ENCODE measurements at places on chromosomes 16 and 17.

GRCh38 chr17:44997733-44998520, 29.8 kb upstream of the C1QL1 start:
- DNase-seq, result no peak

DNA sequence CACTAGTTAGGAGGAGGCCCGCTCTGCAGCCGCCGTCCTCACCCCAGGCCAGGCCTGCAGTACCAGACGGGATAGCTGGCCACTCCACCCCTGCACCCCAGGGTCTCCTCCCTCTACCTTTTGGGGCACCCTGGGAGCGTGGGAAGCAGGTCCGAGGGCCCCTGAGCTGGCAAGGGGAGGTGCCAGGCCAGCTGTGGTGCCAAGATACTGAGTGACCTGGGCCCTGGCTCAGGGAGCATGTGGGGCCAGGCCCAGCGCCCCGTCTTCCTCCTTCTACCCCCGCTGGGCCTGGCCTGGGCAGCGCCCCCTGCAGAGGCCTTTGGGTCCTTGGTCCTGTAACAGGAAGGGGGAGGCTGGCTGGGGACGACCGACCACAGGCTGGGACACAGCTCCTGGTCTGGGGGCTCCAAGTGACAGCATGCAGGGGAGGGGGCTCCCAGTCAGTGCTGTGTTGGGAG, 13.0 kb downstream of the PAM16 start:
- no peak for DNase-seq

- DNase-seq, result no peak
Measured at GRCh38 chr16:61676740-61677139, 359.5 kb downstream of the CDH8 start.

- no peak for DNase-seq
Measured at GRCh38 chr16:3835089-3835602, 45.4 kb downstream of the CREBBP start.

DNA sequence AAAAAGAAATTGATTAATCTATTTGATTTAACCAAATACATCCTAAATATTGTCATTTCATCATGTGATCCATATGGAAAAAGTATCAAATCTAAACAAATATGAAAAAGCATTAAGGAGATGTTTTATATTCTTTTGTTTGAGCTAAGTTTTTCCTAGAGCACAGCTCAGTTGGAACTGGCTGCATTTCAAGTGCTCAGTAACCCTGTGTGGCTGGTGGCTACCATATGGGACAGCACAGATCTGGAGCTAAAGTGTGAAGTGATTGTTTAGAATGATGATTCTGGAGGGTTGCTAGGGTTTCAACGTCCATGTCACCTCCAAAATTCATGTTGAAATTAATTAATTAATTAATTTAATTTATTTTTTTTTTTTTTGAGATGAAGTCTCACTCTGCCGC, 137.5 kb downstream of the XYLT1 start:
- no peak for DNase-seq

DNA sequence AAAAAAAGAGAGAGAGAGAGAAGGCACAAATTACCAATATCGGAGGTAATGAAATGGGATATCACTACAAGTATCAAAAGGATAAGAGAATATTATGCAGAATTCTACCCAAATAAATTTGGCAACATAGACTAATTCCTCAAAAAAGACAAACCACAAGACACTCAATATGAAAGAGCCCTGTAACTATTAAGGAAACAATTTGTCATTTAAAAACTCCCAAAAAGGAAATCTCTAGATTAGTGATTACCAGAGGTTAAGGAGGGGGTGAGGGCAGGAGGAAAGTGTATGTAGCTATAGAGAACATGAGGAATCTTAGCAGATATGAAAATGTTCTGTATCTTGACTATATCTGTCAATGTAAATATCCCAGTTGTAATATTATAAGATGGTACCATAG, 54.0 kb downstream of the CFDP1 start:
- DNase-seq, result no peak

- no peak for DNase-seq
Measured at GRCh38 chr17:12756786-12757185, 32.5 kb upstream of the ARHGAP44 start.

- DNase-seq, result no peak
Measured at GRCh38 chr16:10969615-10970014, 25.3 kb downstream of the CLEC16A start.

GRCh38 chr16:17926866-17927399, 409.6 kb downstream of the NPIPA8 start:
- DNase-seq, result no peak

GRCh38 chr17:66427134-66427533, 124.7 kb downstream of the PRKCA start:
- no peak for DNase-seq

GRCh38 chr16:73350707-73351452, 303.0 kb upstream of the ZFHX3 start:
- DNase-seq, result no peak

- no peak for DNase-seq
Measured at GRCh38 chr17:39115135-39115534, 36.3 kb downstream of the PLXDC1 start.

DNA sequence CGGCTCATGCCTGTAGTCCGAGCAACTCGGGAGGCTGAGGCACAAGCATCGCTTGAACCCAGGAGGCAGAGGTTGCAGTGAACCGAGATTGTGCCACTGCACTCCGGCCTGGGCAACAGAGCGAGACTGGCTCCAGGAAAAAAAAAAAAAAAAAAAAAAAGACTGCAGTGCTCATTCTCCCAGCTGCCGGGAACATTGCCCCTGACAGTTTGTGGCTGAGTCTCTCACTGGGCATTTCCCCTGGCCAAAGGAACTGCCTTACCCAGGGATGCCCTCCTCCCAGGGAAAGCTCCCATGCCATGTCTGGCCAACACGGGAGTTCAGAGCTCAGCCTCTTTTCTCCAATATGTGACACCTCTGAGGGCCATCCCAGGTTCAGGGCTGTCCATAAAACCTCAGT, 21.3 kb upstream of the USP10 start:
- no peak for DNase-seq

GRCh38 chr17:82457929-82458178, 687 bp upstream of the NARF start:
- DNase-seq, result no peak
